ENCODE measurements at places on chromosomes 3 and 15.

DNA sequence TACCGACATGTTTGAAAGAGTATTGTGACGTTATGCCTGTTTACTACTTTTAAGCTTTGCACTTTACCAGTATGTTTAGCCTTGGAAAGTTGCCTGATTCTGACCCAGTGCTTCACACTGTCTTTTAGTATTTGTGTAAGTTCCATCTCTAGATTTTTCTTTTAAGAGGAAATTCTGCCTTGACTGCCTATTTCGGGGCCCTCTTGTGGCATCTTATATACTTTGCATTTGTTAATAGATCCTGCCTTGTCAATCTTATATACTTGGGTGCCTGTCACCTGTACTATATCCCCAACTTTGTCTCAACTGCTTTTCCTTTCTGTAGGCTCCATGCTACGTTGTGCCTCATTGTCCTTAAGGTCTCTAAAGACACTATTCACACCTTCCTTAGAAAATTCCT, 244.6 kb downstream of the STXBP5L start:
- DNase-seq = no peak

DNA sequence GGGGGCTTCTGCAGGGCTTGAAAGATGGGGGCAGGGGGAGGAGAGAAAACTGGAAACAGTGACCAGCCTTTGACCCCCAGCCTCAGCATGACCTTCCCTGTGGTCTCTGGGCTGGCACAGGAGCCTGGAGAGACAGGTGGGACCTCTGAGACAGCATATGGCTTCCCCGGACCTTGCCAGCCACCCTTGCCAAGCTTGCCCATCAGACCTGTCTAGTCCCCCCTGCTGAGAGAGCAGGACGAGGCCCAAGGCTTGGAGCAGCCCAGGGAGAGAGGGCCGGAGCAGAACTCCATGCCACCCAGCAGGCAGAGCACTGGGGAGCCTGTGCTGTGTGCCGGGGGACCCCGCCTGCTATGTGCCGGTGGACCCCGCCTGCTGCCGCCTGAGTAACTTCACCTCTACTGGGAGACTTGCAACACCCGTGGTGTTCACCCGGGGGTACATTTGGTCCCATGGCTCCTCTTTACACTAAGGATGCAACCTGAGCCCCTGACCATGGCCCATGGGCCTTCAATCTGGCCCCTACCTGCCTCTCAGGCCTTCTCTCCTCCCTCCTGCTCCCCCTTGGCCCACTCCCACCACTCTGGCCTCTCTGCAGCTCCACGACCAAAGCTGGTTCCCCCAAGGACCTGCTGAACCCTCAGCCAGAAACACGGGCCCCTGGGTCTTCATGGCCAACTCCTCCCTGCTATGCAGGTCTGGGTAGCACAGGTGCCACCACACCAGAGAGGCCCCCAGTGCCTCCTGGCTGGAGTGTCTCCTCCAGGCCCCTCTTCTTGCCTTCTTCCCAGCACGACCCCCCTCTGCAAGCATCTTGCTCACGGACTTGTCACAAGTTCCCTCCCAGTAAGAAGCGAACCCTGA, 21.1 kb upstream of the SLC41A3 start:
- DNase-seq = no peak

DNA sequence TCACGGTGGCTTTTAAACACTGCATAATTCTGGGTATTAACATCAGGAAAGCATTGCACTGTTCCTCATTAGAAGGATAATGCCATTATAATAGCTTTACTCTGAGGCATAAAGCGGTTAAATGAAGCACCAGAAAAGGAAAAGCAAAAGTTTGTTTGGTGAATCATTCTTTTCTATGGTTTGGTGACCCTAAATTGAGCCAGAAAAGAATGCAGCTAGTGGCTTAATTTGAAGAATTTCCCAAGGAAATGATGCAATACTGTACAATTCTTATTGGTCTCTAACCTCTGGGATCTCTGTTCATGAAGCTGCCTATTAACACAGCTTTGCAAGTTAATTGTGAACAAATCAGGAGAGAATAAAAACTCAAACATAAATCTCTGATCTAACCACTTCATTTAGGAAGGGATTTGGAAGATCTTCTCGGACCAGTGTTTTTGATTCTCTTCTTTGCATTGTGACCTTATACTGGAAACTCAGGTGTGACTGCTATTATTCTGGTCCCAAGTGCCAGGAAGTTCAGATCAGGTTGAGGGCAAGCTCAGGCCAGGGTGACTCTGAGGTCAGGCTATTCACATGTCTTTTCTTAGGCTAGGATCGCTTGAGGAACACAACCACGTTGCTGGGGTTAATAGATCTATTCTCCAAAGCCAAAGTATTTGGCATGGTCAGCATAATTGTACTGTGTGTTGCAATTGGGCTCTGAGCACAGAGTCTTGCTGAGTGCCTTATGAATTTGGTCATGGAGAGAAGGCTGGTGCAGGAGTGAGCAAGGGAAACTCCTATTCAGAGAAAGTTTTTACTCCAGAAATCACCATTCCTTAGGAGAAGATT, 11.3 kb upstream of the DLG1 start:
- DNase-seq = no peak

GRCh38 chr3:60555686-60556354, 695.4 kb downstream of the FHIT start:
- DNase-seq = no peak

DNA sequence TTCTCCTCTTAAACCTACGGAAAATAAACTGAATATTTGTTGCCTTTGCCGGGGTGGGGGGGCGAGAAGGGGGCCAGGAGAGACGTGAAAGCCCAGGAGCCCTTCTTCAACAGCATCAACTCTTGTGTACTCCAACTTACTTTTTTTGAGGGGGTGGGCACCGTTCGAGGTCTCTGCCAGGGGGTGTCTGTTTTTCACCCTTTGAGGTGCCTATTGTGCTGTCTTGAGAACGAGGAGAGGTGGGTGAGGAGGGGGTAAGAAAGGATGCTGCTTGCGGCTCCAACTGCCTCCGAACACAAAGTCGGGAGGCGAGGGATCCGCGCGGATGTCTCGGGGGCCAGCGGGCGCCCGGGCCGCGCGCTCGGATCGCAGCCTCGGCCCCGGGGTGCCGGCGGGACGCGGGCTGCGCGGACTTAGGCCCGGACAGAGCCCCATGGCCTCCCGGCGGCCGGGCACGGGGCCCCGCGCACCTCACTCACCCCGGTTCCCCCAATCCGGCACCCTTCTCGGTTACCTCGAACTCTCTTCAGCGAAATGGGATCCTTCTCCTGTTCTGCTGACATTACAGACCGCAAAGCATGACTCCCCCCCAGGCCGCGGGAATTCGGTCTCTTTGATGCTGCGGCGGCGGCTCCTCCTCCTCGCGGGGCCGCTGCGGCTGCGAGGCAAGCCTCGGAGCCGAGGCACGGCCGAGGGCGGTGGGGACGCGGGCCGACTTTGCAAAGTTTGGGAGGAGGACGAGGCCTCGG, 650 bp downstream of the PYGO1 start:
- DNase-seq = peak; percentile 75

Data from right hindlimb (tissue), 1 donor.